Fibroblast of pulmonary artery (primary cell): ENCODE measurements at places on chromosomes 3 and 15.

DNA sequence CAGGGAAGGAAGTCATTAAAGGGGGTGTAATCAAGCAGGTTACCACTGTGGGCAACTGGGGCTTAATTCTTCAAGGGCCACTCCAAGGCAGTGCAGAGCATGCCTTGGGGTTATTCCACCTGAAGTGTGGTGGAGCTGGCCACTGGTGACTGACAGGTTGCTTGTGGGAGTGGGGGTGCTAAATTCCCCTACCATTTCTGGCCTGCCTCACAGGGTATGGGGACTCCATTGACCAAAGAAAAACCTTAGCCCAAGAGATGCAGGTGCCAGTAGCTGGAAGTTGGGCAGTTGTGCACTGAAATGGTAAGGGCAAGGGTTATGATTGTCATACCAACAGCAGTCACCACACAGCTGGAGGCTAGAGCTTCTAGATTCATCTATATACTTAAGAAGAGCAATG is 93.4 kb downstream of the ZNF621 start:
- no peak for DNase-seq

DNA sequence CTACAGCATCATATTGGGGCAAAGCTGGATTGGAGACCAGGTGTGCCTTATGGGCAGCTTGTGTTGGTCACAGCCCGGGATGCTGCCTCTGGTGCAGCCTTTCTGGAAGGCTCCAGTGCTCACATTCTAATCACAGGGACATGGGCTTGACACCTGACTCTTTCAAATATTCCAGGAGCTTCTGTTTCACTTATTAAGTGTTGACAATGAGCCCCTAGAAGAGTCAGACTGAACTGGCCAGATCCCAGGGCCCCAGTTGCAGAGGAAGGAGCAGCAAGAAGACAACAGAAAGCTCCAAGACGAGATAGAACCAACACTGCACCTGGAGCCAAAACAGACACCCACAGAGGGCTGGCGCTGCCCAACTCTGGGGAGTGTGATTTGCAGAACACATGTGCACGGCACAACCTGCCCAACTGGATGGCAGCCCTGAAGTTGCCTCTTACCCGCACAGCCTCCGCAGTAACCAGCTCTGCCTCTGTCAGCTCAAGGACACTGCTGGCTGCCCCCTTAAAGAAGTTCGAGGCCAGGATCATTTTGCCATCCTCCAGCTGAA is 30.3 kb downstream of the ALDH1L1 start:
- no peak for DNase-seq

DNA sequence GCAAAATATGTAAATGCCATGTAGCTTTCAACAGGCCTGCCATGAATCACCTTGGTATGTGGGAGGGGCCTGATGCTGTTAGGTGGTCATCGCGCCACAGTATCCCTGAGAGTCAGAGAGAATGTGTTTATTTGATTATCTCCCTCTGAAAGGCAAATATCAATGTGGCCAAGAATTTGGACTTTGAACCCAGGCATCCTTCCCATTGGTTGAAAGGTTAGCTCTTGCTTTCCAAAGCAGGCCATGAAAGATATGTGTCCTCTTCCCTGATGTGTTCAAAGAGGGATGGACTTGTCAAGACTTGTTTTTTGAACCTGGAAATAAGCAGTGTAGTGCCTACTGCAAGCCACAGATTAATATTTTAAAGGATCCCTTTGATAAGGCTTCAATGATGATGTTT is 36.7 kb downstream of the SRP14 start:
- no peak for DNase-seq

GRCh38 chr3:175940881-175941280 is 1081.7 kb downstream of the NAALADL2 start:
- no peak for DNase-seq

DNA sequence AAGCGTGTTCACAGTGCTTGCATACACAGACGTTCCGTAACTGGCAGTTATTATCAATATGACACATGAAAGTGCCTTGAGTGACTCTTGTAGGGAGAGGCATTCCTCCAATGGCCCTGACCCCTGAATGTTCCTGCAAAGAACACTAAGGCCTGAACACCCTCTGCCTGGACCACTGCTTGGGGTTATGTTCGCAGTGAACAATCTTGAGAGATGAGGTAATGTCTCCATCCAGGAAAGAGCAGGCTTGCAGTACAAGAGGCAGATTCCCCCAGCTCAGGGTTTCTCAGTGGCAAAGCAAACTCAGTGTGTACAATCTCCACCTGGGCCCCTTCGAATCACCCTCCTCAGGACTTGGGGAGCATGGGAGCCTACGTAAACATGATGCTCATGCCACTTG is 324.6 kb downstream of the MAGI1 start:
- DNase-seq, result peak; percentile 33

GRCh38 chr3:141076797-141077571 is 25.8 kb downstream of the SPSB4 start:
- peak; percentile 23 for DNase-seq

DNA sequence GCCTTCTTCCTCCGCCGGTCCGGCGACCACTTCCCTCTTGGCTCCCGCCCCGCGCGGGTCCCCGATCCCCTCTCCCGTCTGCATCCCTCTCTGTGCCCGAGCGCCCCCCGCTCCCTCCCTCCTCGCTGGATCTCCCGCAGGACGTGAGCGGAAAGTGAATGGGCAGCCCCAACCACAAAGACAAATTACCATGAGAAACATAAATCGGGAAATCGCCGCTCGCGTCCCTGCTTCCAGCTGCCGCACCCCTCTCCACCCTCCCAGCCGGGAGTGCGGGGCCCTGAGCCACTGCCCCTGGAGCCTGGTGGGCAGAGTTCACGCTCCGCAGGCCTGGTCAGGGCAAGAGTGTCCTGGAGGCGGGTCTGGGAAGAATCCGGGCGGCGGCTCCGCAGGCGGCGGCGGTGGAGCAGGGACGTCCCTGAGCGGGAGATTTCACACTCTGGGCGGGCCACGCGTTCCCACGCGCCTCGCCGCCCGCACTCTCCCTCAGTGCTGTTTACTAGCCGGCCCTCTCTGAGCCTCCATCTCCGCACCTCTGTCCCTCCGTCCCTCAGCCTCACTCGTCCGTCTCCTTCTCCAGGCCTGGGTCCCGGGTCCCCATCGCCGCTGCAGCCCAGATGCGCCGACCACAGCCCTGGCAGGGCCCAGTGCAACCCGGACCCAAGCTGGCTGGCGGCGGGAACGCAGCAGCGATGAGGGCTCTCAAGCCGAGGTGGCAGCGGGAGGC is 835 bp downstream of the SEMA5B start:
- DNase-seq, result no peak

- peak; percentile 41 for DNase-seq
Measured at GRCh38 chr3:133401374-133402135, 1.7 kb downstream of the BFSP2 start.

- no peak for DNase-seq
Measured at GRCh38 chr3:83877910-83878309, 1080.9 kb upstream of the CADM2 start.

DNA sequence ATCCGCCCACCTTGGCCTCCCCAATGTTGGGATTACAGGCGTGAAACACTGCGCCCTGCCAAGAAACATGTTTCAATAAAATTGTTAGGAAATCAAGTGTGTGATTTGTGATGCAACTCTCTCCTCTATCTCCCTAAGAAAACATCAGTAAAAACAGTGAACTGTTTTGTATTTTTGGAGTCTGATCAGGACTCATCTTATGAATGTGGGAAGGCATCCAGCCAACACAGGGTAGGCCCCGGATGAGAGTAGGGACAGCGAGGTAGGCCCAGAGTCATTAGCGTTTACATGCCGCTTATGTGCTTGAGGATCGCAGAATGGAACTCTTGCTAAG is 884 bp upstream of the GLYCTK start:
- peak; percentile 62 for DNase-seq

- DNase-seq, result peak; percentile 53
Measured at GRCh38 chr15:70714015-70714414, 49.3 kb downstream of the UACA start.
